ENCODE measurements at places on chromosomes 1 and 21. TPM values are rescaled to one million over a fixed set of nuclear protein-coding genes. Genes with fewer than 3 reads are reported as not detected.
A peak's percentile ranks its signal among the peaks of the same experiment; 100 is the strongest.

The RSPH1 gene
- not detected for total RNA-seq

The SELENOF gene
- 69.8 TPM for total RNA-seq

The SLX9 gene
- 77.4 TPM for total RNA-seq

The NME7 gene
- total RNA-seq = 10.6 TPM

The KLF17 gene
- total RNA-seq = not detected

The MR1 gene
- 3.3 TPM for total RNA-seq

The TMEM81 gene
- total RNA-seq = 2.7 TPM

The INSRR gene
- total RNA-seq = 0.40 TPM

The PTPRC gene
- 7.2 TPM for total RNA-seq

The MTF1 gene
- total RNA-seq = 12.5 TPM

DNA sequence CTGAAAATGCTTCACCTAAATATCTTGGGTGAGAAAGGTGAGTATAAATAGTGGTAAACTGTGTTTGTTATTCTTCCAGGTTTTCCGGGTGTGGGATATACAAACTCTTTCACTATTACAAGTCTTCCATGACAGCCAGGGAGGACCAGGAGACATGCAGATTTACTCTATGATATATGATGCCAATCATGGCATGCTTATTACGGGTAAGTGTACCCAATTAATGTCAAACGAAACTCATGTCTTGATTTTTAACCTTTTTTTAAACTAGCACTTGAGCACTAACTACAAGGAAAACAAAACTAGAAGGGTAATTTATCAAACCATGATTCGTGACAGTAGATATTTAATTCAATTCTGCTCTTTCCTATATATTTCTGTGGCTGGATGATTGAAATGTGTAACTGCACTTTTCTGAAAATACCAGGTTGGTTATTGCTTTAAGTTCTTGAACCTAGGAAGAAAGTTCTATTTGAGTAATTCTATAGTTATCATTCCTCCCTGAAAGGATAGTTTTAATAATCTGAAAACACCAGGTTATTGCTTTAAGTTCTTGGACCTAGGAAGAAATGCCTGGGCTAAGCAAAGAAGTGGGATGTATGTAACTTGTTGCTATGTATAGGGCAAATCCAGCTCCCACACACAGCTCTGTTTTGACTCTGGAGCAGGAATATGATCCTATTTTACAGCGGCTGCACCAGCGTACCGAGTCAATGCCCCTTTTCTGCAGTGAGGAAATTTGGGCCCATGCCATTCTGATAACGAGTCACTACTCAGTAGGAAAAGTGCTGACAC lies 86.4 kb downstream of the WDR64 start:
- no peak for DNase-seq

DNA sequence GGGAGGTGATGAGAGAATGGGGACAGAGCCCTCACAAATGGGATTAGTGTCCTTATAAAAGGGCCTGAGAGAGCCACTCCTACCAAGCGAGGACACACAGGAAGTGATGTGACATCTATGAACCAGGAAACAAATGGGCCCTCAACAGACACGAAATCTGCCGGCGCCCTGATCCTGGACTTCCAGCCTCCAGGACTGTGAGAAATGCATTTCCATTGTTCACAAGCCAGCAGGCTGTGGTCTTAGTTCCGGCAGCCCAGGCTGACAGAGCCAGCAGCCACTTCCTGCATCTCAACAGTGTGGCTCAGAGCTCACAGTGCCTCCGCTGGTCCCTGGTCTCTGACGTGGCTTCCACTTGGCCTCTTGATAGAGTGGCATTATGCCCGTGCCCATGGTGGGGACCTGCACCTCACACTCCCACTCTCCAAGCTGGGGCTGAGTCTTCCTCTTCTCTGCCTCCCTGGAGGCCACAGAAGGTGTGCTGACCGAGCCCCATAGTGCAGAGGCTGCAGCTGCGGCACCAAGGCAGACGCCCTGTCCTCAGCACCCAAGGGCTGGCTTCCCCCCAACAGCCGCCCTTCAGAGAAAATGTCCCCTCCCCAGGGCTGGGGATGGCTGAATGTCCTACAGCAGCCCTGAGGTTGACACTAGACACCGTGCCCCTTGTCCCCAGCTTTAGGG lies 44.9 kb downstream of the ACOT7 start:
- peak; percentile 57 for DNase-seq

DNA sequence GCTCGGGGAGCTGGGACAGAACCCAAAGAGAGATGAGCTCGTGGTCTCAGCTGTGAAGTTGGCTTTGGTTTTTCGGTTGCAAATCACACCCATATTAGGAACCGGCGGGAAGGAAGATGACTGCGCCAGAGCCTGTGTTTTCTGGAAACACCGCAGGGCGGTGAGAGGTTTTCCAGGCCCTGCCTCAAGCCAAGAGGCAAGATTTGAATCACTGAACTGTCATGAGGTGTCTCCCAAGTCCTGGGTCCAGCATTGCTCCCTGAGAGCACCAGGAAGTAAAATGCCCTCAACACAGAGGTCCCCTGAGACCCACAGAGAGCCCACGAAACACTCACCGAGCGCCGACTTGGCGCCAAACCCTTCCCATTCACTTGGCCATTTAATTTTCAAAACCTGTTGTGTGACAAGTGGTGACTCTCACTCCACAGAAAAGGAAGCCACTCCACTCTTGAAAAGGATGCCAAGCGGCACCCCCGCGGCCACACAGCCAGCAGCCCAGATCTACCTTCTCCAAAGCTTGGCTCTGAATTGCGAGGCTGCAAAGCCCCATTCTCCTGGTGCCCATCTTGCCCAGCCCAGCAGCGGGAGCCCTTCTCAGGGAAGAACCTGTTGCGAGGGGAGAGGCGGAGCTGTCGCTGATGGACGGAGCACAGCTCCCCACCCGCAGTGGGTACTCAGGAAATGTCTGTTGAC lies 99.0 kb upstream of the RUNX3 start:
- DNase-seq = no peak

GRCh38 chr1:39671793-39672550 lies at the start of gene NT5C1A:
NT5C1A (minus strand) TSS chr1:39672107; CDS start chr1:39672038, 69 bp downstream.
- DNase-seq = peak; percentile 80

DNA sequence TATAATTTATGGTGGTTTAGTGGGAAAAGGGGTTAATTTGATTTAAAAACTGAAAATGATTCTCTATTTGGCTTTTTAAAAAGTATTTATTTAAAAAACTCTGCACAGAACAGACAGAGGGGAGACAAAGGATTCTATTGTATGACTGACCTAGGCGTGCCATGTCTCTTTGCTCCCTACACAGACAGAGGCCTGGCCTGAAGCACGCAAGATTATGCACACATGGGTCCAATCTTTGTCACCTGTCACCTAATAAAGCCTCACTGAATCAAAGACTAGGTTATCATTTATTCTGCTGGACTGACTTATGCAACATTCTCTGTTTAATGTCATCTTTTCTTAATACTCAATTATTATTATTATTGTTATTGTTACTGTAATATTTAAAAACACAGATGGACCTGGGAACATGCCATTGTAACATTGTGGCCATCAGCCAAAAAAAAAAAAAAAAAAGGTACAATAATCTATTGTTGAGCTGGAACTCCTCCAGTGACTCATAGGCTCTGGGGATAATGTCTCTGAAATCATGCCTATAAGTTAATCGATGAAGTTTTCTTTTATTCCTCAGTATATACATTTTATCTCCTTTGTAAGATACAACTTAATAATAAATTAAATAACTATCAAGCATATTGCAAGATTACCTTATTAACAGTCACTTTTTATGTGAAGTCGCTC lies 112.1 kb downstream of the RUNX1 start:
- DNase-seq = no peak

DNA sequence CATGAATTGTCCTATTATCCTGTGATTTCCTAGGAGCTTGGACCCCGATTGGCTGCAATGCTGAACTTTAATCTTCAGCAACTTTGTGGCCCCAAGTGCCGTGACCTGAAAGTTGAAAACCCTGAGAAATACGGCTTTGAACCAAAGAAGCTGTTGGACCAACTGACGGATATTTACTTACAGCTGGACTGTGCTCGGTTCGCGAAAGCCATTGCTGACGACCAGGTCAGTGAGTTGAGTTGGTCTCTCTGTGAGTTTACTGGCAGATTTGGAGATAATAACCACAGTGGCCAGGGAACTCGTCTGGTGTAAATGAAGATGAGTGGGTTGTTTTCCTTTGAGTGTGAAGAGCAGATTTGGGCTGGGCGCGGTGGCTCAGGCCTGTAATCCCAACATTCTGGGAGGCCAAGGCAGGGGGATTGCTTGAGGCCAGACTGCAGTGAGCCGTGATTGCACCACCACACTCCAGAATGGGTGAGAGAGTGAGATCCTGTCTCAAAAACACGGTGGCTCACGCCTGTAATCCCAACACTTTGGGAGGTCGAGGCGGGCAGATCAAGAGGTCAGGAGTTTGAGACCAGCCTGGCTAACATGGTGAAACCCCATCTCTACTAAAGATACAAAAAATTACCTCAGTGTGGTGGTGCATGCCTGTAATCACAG lies 39.1 kb upstream of the KIF1B start:
- no peak for DNase-seq

GRCh38 chr1:202567738-202568137 lies 142.5 kb downstream of the SYT2 start:
- no peak for DNase-seq

- no peak for DNase-seq
Observed at GRCh38 chr1:104125266-104125665, 375.6 kb downstream of the AMY1C start.

DNA sequence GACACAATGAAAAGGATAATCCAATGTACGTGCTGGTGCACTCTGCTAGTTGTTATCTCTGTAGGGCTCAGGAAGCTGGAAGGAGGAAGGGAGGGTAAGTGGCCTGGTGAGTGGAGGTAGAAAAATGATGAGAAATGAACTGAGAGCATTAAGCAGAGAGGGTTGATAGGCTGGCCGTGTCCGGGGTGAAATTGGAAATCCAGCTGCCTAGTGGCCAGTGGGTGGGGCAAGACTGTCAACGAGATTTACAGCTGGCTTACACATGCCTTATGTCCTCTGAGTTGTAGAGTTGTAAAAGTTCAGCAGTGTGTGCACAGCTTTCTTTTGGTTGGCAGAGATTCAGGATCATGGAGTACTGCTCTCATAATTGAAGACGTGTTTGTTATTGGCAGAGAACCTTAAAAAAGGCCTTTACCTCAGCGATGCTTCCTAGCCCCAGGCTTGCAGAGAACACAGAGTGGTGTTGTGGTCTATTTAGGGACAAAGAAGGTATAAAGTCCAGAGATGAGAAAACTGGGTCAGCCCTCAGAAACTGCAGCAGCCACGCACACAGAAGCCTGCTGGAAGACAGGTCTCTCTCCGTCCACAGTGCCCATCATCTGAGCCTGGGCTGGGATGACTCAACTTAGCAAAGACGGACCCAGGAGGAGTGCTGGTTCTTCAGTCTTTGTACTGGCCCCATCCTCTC lies 132.4 kb downstream of the EDEM3 start:
- peak; percentile 82 for DNase-seq

- no peak for DNase-seq
Observed at GRCh38 chr1:15808955-15809354, 1.5 kb upstream of the UQCRHL start.

GRCh38 chr1:153434746-153435455 lies 18.6 kb downstream of the S100A7A start:
- no peak for DNase-seq

DNA sequence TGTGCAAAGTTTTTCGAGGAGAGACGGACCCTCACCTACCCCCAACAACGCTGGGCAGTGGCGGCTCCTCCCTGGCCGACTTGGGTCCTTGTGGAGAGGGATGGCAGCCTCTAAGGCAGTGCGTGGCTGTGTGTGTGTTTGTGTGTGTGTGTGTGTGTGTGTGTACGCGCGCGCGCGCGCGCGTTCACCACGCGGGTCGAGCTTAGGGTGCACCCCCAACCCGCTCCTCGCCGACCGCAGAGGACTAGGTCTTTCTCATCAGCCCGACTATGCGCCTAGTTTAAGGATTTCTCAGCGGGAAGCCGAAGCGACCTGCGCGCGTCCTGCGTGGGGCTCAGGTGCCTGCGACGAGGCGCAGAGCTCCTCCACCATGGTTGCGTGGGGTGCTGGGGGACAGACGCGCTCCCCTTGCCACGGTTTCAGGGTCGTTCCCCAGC lies 940 bp downstream of the SOX13 start:
- DNase-seq = peak; percentile 59

DNA sequence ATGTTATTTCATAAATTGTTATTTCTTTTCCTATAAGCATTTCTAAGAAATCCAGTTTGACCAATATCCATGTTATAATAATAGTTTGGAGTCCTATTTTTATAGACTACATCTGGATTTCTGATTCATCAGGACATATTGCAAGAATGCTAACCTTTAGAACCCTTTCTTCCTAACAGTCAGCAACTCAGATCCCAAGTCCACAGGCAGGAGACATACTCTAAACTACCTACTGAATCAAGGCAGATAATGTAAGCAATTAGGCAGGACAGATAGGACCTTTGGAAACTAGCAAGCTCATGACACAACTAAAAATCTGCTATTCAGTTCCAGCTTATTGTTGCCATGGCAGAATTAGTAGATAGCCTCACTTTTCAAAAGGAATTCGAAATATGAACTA lies 104.1 kb downstream of the DENND1B start:
- DNase-seq = no peak

DNA sequence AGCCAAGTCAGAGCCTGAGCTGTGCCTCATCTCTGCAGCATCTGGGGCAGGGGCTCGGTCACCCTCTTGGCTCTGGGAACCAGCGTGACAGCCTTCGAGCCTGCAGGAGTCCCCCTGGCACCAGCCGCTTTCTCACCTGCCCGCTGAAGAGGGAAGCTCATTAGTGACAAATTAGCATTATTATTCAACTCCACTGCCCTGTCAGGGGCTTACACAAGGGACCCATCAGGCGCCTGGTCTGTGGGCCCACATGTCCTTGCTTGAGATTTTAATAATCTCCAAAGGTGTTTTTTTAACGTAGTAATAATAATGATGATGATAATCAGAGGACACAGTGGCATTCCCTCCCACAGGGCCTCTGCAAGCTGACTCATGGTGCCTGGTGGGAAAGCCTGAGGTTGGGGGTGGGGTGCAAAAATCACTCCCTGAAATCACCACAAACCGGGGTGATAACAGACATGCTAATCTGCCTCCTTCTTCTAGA lies 98.1 kb upstream of the IGSF21 start:
- DNase-seq = no peak

- no peak for DNase-seq
Observed at GRCh38 chr1:100721526-100722207, 2.1 kb downstream of the VCAM1 start.

Data from Right ventricle myocardium superior (tissue), 1 donor.